Cerebellum (tissue), 4 donors: ENCODE measurements at places on chromosomes 13 and 19.
A peak's percentile ranks its signal among the peaks of the same experiment; 100 is the strongest.

DNA sequence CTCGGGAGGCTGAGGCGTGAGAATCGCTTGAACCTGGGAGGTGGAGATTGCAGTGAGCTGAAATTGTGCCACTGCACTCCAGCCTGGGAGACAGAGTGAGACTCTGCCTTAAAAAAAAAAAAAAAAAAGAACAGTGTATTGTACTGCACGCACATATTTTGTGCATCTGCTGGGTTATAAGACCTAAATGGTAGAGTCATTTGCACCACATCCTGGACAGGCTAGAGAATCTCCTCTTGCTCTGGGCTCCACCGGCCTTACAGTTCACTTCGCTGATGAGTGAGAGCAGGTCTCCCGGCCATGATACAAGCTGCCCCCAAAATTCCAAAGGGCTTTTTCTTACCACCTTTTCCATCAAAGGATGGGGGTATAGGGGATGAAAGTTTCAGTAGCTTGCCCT, 7.2 kb upstream of the SAE1 start:
- no peak for DNase-seq

DNA sequence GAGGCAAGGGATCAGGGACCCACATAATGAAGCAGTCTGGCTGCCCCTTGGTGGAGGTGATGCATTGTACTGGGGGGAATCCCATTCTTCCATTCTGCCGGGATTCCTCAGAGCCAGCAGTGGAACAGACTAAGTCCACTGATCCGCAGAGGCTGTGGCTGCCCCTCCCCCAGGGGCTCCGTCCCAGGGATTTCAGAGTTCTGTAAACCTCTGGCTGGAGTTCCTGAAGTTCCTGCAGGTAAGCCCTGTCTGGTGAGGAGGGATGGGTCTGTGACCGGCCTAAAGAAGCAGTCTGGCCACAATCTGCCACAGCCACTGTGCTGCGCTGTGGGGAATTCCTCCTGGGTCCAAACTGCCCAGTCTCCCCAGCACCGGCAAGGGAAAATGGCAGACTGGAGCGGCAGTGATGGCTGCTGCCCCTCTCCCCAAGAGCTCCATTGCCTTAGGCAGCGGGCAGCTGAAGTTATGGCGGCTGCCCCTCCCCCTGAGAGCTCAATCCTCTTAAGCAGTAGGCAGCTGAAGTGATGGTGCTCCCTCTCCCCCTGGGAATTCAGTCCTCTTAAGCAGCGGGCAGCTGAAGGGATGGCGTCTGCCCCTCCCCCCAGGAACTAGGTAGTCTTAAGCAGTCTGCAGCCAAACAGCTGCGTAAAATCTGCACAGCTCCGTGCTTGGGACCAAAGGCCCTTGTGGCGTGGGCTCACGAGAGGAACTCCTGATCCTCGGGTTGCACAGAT, 155.7 kb downstream of the PCDH17 start:
- no peak for DNase-seq

GRCh38 chr13:109673477-109673876, 112.9 kb downstream of the IRS2 start:
- DNase-seq, result no peak

- no peak for DNase-seq
These were observed 187.9 kb downstream of the KATNAL1 start for GRCh38 chr13:30119476-30119875.

DNA sequence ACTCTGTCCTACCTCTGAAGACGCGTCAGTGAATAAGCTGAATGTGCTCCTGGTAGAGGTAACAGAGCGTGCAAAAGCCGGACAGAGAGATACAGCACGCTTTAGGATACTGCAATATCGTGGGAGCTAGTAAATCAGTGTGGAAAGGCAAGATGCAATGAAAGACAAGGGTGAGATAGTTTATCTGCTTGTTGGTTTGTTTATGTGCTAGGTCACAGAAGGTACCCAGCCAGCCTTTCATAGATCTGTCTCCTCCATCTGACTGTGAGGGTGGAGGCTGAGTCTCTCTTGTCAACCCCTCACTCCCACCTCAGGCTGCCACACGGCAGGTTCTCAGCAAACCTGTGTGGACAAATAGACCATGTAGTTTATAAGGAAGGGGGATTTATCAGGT, 904 bp upstream of the GIPC1 start:
- no peak for DNase-seq

GRCh38 chr19:16281743-16282142, 42.9 kb upstream of the KLF2 start:
- DNase-seq, result no peak

DNA sequence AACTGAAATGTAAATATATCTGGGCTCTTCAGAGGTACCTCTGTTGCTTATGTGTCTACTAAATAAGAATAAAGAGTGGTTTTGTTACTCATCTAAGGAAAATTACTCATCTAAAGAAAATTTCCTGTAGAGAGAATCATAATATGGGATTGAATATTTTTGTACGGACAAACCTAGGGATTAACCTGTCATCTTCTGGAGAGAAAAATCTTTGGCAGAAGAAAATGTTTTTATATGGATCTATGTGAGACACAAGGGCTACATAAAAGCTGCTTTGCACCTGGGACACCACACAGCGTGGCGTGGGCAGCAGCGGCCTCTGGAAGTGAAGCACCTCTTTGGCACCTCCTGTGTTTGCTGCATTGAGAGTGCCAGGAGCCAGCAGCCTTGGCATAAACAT, 242.9 kb upstream of the DACH1 start:
- no peak for DNase-seq

- DNase-seq, result no peak
These were observed 160.2 kb downstream of the PDS5B start for GRCh38 chr13:32746474-32746873.

DNA sequence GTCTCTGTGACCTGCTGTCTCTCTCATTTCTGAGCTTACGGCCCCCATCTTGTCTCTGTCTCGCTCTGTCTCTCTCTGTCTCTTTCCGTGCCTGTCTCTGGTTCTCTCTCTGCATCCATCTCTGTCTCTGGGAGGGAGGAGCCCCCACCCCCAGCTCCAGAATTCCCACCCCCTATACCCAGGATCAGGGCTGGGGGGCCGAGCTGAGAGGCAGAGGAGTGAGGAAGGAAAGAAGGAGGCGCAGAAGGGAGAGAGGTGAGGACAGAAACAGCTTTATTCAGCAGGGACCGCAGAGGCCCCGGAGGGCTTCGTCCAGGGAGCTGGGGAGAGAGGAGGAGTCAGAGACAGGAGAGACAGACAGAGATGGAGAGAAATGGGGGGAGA, 14.0 kb downstream of the JOSD2 start:
- DNase-seq, result no peak

DNA sequence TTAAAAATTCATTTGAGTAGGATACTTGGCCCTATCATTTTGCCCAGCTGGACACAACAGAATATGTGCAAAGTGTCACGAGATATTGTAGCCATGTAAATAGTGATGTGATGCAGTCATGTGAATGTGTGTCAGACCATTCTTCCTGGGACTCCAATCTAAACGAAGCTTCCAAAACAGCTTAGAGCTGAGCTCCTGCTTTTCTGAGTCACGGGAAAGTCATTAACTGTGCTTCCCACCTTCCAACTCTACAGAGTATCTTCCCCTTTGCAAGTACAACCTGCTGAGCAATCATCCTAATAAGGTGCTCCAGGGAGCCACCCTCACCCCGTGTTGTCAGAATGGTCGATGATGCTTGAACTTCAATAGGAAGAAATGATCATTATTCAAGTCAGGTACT, 294.7 kb downstream of the MYO16 start:
- DNase-seq, result no peak

DNA sequence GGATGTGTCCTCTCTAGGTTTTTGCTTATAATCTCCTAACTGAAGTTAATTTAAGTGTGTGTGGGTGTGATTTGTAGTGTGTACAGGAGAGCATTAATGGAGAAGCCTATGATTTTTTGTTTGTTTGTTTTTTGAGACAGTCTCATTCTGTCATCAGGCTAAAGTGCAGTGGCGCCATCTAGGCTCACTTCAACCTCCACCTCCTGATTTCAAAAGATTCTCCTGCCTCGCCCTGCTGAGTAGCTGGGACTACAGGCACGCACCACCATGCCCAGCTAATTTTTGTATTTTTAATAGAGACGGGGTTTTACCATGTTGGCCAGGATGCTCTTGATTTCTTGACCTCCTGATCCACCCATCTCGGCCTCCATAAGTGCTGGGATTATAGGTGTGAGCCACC, 20.6 kb downstream of the ZNF701 start:
- DNase-seq, result no peak

- peak; percentile 80 for DNase-seq
These were observed 42.6 kb upstream of the ADGRL1 start for GRCh38 chr19:14248578-14249011.

DNA sequence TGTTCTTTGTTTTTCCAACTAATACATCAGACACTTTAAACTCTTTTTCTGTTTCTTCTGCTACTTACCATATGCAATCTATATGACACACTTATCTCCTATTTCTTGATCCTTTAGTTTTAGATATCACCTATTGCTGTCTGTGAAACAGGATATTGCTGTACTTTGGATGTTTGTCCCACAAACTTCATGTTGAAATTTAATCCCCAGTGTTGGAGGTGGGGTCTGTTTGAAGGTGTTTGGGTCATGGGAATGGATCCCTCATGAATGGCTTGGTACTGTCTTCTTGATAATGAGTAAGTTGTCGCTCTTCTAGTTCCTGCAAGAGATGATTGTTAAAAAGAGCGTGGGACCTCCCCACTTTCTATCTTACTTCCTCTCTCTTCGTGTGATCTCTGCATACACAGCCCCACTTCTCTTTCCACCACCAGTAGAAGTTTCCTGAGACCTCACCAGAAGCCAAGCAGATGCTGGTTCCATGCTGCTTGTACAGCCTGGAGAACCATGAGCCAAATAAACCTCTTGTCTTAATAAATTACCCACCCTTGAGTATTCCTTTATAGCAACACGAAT, 244.2 kb downstream of the NHLRC3 start:
- no peak for DNase-seq

- DNase-seq, result peak; percentile 60
These were observed 1.5 kb upstream of the HCN2 start for GRCh38 chr19:588093-588740.

GRCh38 chr19:8180018-8180417, 29.2 kb upstream of the CERS4 start:
- no peak for DNase-seq

DNA sequence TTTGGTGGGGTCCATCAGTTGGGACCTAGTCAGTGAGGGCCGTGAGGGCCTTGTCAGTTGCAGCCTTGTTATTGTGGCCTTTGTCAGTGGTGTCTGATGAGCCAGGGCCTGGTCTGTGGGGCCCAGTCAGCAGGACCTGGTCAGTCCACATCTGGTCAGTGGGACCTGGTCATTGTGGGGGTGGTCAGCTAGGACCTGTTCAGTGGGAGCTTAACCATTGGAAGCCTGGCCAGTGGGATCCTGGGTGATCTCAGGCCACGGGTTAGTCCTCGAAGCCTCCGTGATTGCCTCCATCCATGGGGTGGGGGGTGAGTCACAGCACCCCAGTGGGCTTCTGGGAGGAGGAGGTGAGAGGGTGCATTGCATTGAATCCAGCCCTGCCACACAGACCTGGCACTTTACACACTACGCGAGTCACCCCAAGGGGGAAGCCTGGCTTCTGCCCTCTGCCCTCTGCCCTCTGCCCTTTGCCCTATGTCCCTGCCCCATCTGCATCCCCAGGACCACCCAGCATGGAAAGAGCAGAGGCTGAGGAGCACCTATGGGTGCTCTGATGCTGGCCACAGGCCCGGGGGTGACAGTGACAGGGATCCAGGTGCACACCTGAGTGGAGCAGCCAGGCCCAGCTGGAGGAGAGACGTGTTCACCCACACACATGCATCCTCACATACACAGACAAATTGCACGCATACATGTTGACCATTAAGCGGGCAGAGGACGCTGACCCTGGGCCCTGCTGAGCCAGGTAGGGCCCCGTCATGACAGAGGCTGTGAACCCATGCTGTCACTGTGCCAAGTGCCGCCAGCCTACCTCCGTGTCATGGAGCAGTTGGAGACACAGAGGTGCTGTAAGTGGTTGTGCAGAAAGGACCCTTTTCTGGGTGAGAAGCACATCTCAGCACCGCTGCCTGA, 59.8 kb upstream of the TPM4 start:
- no peak for DNase-seq

- no peak for DNase-seq
These were observed 638 bp downstream of the ADGRE5 start for GRCh38 chr19:14381689-14382474.

- DNase-seq, result no peak
These were observed 26.3 kb downstream of the DCAF15 start for GRCh38 chr19:13978351-13979243.

GRCh38 chr13:99969919-99970650, 1.5 kb downstream of the ZIC5 start:
- no peak for DNase-seq

GRCh38 chr19:11091703-11092153, 2.5 kb downstream of the LDLR start:
- DNase-seq, result no peak

DNA sequence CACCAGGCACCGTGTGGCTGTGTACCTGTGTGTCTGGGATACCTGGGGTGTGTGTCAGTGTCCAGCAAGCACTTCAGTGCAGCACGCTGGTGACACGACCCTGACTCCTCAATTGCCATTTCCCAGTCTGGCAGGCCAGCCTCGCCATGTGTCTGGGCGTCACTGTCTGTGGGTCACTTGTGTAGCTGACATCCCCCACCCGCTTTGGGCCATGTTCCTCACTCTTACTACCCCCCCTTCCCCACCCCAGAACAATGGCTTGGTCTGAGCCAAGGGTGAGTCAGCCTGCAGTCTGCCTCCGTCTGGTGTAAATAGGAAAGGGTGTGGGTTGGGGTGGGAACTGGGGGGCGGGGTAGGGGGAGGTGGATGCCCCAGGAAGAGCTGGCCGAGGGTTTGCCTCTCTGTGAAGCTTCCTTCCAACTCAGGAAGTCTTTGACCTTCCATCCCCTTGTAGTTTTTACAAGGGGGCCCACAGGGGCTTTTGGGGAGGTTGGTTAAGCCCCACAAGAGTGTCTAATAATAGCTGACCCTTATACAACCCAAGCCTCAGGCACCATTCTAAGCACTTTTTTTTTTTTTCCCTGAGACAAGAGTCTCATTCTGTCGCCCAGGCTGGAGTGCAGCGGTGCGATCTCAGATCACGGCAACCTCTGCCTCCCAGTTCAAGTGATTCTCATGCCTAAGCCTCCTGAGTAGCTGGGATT, 17.6 kb downstream of the NOVA2 start:
- DNase-seq, result no peak

- DNase-seq, result no peak
These were observed 959 bp downstream of the CHMP2A start for GRCh38 chr19:58553799-58554493.
